ENCODE measurements at places on chromosomes 2 and 18.

GRCh38 chr2:188664951-188665595 lies 309.1 kb upstream of the COL3A1 start:
- no peak for DNase-seq

- no peak for DNase-seq
Observed at GRCh38 chr2:101770726-101771125, 73.2 kb downstream of the MAP4K4 start.

DNA sequence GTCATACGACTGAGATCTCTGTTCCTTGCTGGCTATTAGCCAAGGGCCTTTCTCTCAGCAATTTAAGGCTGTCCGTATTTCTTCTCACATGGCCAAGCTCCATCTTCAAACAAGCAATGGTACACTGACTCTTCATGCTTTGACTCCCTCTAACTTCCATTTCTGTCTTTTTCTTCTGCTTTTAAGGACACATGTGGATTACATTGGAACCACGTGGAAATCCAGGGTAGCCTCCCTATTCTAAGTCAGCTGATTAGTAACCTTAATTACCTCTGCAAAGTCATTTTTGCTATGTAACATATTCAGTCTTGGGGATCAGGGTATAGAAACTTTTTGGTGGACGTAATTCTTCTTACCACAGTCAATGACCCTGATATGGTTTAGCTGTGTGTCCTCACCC lies 41.5 kb upstream of the ZNF396 start:
- DNase-seq = no peak

DNA sequence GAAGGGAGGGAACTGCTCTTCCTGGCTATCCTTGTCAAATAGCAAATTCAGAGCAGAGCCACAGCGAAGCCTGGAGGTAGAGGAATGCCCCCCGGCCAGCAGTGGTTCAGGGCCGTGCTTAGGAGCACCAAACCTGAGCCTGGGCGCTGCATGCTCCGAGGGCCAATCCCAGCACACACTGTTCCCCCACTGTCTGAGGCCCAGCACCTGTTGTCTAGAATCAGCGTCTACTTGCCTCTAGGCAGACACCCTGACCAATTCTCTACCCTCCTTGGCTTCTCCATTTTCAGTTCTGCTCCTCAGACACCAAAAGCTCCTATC lies 177.6 kb upstream of the PKDCC start:
- DNase-seq = no peak

DNA sequence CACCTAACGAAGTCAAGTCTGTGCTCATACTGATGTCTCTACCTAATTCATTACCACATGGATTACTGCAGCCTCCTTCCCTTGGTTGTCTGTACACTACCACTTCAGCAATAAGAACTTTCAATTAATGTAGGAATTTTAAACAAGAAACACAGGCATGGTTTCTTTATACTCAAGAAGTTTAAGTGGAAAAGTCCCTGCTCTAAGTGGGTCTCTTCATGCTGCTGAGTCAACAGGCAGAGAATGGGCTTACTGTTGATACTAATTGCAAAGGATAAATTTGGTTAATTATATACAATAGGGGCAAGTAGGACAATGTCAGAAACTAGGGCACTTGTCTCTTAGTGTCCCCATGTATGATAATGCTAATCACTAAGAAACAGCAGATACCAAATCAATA lies 392.6 kb downstream of the DSEL start:
- DNase-seq = no peak

DNA sequence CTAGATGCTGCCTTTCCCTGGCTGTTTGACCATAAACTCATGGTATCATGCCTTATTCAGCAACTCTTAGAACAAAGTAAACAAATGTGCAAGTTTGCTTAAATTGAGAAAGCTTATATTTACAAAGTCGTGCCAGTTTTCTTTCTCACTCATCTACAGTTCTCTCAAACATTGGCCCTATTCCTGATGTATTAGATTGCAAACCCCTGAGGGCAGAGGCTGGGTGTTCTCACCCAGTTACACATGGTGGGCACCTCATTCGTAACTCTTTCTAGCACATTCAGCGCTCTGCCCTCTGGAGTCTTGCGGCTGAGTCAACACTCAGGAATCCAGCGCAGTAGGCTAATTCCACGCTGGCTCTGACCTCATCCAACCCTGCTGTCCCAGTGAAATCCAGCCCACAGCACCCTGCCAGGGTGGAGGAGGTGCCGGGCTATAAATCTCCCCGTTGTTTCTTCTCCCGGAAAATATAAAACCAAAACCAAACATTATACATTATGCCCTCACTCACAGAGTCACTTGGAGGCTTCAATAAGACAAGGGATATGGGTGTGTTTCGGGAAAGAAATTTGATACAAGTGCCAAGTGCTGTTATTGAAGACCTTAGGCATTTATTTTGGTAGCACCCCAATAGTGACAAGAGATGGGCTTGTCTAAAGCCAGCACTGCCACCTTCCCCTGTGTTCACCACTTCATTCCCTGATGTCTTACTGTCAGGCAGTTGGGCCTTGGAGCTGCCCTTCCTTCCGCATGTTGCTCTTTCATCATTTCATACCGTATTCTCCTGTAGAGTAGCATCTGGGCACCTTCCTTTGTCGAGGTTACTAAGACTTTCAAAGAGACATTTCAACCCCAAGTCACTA lies 287.4 kb downstream of the PRKCE start:
- DNase-seq = peak; percentile 65

- no peak for DNase-seq
Observed at GRCh38 chr2:215883799-215884198, 129.6 kb downstream of the MREG start.

GRCh38 chr2:45177870-45178269 lies 168.6 kb upstream of the SIX2 start:
- no peak for DNase-seq

GRCh38 chr18:79612291-79613108 lies 67.1 kb upstream of the CTDP1 start:
- DNase-seq = peak; percentile 36
